NCI-H2029 (cell line): ENCODE measurements at places on chromosomes 1 and 21.

DNA sequence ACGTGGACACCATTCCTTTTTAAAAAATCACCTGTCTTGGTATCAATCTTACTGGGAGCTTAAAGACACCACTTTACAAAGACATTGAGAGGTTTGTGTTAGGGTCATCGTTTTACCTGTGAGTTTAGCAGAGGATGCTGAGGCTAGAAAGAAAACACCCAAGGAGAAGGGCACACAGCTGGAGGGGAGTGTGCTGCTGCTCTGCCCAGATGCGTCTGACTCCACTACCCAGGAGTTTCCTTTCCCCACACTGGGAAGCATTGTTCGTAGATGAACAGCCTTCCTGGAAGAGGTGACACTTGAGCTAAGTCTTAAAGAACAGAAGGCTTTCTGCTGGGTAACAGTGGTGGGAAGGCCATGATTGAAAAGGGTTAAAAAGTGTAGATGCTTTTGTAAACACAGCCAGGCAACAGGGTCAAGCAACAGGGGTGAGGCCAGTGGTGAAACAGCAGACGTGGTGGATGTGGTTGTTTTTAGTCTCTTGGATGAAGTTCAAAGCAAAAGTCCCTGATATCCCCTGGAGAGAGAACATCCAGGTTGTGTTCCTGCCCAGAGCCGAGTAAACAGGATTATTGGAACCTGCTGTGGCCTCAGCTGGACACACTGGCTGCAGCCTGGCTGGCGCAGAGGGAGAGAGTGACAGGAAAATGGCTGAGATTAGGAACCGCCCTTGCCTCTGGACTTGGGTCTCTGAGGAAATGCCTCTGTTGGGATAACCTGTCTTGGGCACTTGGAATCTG is 198.6 kb upstream of the JUN start:
- DNase-seq = no peak

- no peak for DNase-seq
Observed at GRCh38 chr21:39084979-39085729, 98.1 kb downstream of the PSMG1 start.

DNA sequence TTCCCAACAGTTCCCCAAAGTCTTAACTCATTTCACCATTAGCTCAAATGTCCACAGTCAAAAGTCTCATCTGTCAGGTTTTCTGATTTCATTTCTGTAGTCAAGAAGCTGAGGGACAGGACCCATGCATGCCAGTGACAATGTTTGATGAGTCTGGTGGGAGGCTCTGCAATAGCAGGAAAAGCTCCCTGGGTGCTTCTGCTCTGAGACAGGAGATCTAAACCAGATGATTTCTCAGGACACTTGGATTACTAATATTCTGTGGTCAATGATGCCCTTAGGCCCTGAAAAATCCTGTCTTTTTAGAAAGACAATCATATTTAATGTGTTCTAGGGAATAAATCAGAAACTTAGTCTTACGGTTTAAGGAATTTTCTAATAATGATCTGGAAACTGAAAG is 56.4 kb downstream of the PCBP3 start:
- DNase-seq = no peak

- no peak for DNase-seq
Observed at GRCh38 chr1:157497284-157497683, 55.0 kb downstream of the FCRL5 start.

- DNase-seq = no peak
Observed at GRCh38 chr1:109787845-109788601, 24.3 kb upstream of the EPS8L3 start.

DNA sequence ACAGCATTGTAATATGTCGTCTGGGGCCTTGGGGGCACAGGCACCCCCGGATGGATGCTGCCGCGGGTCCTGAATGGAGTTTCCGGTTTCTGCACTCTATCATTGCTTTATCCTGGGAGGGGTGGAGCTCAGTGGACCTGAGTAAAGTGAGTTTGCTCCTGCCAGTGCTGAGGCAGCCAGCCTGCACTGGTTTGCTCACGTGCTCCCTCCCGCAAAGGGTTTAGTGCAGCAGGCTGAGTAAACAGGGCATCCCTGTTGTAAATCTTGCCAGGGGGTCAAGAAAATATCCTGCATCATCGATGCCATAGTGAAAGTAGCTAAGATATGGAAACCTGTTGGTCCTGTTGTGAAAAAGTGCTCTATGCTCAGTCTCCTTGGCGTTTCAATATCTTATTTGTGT is 85.6 kb upstream of the BRINP3 start:
- no peak for DNase-seq

- DNase-seq = no peak
Observed at GRCh38 chr1:164579381-164579780, 20.4 kb downstream of the PBX1 start.

DNA sequence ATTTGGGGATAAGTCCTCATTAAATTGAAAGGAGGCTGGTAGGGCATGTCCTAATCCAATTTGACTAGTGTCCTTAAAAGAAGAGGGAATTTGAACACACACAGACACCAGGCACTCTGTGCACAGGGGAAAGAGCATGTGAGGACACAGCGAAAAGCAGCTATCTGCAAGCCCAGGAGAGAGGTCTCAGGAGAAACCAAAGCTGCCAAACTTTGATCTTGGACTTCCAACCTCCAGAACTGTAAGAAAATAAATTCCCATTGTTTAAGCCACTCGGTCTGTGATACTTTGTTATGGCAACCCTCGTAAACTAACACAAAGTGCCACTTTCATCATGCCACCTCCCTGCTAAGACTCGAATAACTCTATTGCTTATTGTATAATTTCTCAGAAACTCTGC is 13.8 kb downstream of the PLA2G4A start:
- DNase-seq = no peak

GRCh38 chr1:113169591-113169990 is 96.6 kb downstream of the LRIG2 start:
- no peak for DNase-seq

GRCh38 chr21:27586986-27587385 is 620.1 kb upstream of the ADAMTS5 start:
- no peak for DNase-seq

- DNase-seq = no peak
Observed at GRCh38 chr1:228006786-228007048, at the start of gene WNT3A. Gene WNT3A, plus strand, starts transcription at chr1:228006998. Its CDS starts 131 bp downstream, at chr1:228007129.

GRCh38 chr1:179141592-179142251 is 59.9 kb downstream of the TOR3A start:
- DNase-seq = no peak

- no peak for DNase-seq
Observed at GRCh38 chr1:23741609-23742008, 1.7 kb upstream of the ELOA start.

GRCh38 chr1:58618303-58618702 is 41.3 kb upstream of the TACSTD2 start:
- no peak for DNase-seq

- DNase-seq = no peak
Observed at GRCh38 chr1:176110203-176110602, 96.9 kb downstream of the COP1 start.

- DNase-seq = no peak
Observed at GRCh38 chr1:67609577-67610341, 75.2 kb upstream of the GADD45A start.

- no peak for DNase-seq
Observed at GRCh38 chr1:41975850-41976569, 57.3 kb upstream of the HIVEP3 start.

DNA sequence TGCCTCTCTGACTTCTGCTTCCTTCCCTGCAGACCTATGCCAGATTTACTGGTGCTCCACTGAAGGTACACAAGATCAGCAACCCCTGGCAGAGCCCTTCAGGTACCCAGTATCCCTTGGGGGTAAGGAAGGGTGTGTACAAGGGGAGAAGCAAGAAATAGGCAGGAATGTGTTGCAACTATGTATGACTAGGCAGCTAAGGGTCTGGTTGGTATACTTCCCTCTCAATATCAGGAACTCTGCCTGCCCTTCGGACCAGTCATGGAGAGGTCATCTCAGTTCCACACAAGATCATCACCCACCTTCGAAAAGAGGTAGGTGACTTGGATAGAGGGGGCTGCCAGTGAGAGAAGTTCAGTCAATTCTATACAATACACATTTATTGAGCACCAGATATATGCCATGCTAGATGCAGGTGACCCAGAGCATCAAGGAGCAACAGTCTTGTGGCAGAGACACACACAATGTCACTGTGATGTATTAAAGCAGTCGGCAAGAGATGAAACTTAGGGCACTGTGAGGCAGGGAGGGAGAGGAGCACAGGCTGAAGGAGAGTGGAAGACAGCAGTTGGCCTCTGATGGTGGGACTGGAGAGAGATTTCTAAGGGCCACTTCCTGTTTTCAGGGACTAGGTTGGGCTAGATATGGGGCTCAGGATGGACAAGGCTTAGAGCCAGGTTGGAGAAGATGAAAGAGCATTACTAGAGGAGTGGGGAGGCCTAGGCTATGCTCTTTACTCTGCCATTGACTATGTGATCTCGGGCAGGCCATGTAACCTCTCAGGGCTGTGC is 2.0 kb downstream of the MTX1 start:
- DNase-seq = no peak

GRCh38 chr1:91546301-91546581 is 45.6 kb downstream of the CDC7 start:
- no peak for DNase-seq

- DNase-seq = no peak
Observed at GRCh38 chr1:205505076-205505729, 734 bp downstream of the CDK18 start.

GRCh38 chr1:222912730-222913129 is 97.9 kb downstream of the DISP1 start:
- DNase-seq = no peak

- DNase-seq = no peak
Observed at GRCh38 chr1:80666073-80666472, 1134.7 kb upstream of the ADGRL2 start.

- no peak for DNase-seq
Observed at GRCh38 chr1:3695326-3696217, 43.3 kb downstream of the TP73 start.

GRCh38 chr1:229869687-229870086 is 197.4 kb upstream of the GALNT2 start:
- DNase-seq = no peak
